ENCODE measurements at places on chromosomes 5 and 9.
A peak's percentile ranks its signal among the peaks of the same experiment; 100 is the strongest.

- no peak for DNase-seq
Observed at GRCh38 chr9:131397100-131397790, 3.4 kb downstream of the PRRC2B start.

GRCh38 chr9:80883826-80884579 lies 805.3 kb downstream of the TLE1 start:
- no peak for DNase-seq

GRCh38 chr9:74838351-74838750 lies 49.4 kb downstream of the TRPM6 start:
- DNase-seq = no peak

- DNase-seq = no peak
Observed at GRCh38 chr5:80884929-80885328, 75.2 kb upstream of the RASGRF2 start.

DNA sequence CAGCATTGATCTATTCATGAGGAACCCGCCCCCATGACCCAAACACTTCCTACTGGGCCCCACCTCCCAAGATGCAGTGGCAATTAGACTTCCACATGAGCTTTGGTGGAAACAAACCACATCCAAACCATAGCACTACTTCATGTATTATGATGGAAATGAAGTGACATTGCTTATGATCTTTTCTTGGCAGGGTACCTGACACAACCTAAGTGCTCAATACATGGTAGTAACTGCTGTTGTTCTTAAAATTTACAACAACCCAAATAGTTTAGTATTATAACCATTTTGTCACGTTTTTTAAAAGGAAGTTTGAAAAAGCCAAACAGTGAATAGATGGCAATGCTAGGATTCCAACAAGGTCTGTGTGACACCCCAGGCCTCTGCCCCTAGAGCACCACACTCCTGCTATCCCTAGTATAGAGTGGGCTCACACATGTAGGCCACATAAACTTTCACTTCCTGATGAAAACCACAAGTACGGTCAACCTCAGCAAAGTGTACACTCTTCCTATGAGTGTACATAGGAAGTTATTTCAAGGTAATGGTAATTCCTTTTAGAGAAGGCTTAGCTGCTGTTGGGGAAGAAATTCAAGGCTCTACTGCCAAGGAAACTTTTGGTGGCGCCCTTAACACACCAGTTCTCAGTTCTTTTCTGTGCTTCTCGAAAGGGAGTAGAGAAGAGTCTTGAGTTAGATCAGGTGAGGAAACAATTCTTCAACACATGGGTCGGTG lies 97.6 kb downstream of the ARSB start:
- DNase-seq = no peak

DNA sequence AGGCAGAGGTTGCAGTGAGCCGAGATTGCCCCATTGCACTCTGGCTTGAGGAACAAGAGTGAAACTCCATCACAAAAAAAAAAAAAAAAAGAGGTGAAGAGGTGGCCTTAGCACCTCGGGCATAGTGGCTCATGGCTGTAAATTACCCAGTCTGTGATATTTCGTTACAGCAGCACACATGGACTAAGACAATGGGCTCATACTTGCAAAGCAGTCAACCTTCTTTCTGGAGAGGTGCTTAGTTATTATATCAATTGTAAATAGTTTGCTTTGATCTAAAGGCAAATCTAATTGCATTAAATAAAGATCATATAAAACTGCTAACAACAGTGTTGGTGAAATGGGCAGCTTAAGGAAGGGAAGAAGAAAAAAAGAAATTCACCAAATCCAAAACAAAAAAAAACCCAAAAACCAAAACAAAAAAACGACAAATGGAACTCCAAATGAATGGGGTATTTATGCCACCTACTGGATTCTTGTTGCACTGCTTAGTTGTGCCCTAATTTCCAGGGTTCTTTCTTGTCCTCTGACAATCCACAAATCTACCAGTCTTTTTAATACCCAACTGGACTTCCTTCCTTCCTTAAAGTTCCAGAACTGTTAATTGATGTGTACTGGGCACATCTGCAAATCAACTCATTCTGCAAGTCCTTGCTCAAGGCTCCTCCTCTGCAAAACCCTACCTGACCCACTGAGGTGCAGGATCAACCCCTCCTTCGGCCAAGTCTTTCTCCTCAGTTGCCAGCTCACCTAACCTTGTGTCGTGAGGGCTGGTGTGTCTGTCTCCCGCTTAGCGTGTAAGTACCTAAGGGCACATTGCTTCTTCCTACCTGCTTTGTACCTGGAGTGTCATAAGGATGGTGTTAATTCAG lies 35.0 kb upstream of the DMRT1 start:
- no peak for DNase-seq

DNA sequence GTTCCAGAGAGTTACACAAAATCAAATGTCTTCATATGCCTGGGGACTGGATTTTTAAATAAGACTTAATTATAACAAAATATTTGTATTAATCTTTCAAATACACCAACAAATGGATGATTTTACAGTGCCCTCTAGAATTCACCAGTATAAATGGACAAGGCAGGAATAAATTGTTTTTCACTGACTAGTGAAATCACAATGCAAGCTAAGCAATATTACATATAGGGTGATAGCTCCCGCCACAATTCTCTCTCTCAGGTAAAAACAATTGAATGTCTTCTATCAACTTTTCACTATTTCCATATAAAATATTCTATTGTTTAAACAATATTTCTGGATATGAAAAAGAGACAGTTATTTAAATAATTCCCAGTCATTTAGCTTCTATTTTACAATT lies 8.0 kb upstream of the CCDC112 start:
- DNase-seq = no peak

GRCh38 chr5:24788829-24789514 lies 144.2 kb upstream of the CDH10 start:
- DNase-seq = no peak

GRCh38 chr5:112640546-112640945 lies 97.1 kb upstream of the APC start:
- no peak for DNase-seq

GRCh38 chr5:140182075-140182711 lies 7.2 kb downstream of the CYSTM1 start:
- no peak for DNase-seq

GRCh38 chr9:135192686-135193085 lies 105.2 kb downstream of the OLFM1 start:
- DNase-seq = no peak

- no peak for DNase-seq
Observed at GRCh38 chr5:35876922-35877321, 20.2 kb downstream of the IL7R start.

DNA sequence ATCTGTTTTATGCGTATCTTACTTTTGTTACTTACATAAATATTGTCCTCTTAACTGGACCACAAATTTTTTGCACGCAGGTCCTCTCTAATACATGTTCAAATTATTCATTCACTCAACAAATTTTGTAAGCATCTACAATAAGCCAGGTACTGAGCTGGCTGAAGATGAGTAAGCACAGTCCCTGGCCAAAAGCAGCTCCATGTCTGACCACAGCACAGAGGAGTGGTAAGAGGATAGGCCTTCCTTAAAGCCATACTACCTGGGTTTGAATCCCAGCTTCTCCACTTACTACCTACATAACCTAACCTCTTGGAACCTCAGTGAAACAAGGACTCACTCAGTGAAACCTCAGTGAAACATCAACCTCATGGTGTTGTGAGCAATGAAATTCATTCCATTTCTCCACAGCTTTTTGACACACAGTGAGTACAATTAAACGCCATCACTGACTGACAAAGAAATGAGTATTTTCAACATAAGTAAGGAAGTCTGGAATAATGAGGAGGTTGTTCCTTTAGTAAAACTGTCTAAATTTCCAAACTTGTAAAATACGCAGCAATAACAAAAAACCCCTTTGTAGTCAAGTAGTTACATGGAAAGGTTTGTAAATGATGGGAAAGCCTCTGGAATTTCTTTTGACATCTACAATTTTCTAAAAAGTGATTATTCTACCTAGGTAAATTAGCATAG lies 15.0 kb downstream of the PTAR1 start:
- no peak for DNase-seq

GRCh38 chr5:160197341-160198144 lies 31.8 kb upstream of the FABP6 start:
- no peak for DNase-seq

GRCh38 chr9:23467276-23467675 lies 358.8 kb downstream of the ELAVL2 start:
- DNase-seq = no peak

- no peak for DNase-seq
Observed at GRCh38 chr9:84669288-84670137, at the start of gene NTRK2. NTRK2 (plus strand) TSS chr9:84669729; CDS start chr9:84670749, 1,020 bp downstream.

- peak; percentile 82 for DNase-seq
Observed at GRCh38 chr5:42912184-42912798, 100.6 kb upstream of the SELENOP start.

DNA sequence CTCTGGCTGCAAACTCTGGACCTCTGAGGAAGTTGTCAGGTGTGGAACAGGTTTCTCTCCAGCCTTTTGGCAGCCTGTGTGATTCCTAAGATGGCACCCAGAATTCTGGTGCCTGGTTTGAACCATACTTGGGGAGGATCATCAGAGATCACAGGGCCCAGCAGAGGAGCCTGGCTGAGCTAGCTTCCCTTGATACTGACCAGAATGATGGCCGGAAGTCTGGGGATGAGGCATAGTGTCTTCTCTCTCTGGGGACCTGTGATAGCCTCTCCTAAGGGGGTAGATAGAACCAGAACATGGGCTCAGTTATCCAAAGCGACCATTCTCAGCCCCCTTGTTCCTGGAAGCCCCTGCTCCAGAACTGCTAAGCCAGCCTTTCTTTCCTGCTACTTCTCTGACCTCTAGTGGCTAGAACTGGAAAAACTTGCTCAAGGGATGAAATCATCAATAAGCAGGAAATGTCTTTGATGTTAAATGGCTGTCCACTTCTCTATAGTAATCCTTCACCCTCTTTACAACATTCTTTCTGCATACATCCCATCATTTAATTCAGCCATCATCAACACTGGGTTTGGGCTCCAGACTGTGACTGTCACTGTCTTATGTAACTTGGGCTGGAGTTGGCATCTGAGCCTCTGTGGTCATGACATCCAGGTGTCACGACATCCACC lies 55.1 kb downstream of the C9orf152 start:
- DNase-seq = peak; percentile 22

DNA sequence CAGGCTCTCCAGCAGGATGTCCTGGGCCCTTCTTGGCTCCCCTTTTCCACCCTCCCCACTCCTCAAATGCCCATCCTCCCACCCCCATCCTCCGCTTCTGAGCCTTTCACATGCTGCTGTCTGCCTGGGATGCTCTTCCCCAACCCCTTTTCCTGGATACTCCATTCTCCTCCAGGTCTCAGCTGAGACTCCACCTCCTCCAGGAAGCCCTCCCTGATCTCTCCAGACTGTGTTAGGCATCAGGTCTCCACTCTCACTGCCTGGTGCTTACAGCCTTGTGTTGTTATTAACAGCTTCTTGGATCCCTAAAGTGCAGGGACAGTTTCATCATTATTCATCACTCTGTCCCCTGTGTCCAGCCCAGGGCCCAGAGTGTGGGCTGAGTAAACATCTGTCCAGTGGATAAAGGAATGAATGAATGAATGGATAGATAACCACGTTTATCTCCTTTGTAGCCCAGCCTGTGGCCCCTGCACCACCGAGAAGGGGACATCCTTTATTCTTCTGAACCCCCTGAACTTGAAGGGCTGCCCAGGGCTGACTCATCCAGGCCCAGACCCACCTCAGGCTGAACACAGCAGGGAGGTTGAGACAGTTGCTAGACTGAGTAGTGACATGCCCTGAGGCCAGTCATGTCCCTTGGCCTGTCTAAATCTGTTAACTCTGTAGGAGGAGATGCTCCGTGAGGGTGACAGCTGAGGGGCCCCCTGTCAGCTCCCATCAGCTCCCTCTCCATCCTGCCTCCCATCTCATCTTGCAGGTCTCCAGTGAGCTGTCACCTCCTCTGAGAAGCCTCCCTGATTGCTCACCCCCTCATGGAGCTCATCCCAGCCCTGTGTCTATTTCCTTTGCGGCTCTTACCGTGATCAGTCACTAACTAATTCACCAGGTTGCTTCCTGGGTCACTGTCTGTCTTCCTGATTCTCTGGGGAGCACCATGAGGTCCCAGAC lies 14.6 kb upstream of the LAMC3 start:
- no peak for DNase-seq

- no peak for DNase-seq
Observed at GRCh38 chr5:152501294-152501693, 96.2 kb upstream of the NMUR2 start.

DNA sequence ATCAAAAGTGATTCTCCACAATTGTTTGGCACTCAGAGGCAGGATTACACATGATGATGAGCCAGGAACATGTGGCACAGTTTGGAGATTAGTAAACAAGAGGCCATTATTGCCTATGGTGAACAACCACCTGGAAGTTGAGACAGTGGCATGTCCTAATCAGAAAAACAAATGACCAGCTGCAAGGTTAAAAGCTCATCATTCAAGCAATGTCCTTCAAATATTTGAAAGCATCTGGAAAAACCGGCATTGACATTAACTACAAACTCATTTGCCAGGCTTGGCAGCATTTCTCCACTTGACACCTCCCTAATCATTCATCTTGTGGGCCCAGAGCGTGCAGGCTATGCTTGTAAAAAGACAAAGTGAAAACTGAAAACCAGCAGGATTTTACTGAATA lies 80.6 kb upstream of the MEGF10 start:
- peak; percentile 17 for DNase-seq

DNA sequence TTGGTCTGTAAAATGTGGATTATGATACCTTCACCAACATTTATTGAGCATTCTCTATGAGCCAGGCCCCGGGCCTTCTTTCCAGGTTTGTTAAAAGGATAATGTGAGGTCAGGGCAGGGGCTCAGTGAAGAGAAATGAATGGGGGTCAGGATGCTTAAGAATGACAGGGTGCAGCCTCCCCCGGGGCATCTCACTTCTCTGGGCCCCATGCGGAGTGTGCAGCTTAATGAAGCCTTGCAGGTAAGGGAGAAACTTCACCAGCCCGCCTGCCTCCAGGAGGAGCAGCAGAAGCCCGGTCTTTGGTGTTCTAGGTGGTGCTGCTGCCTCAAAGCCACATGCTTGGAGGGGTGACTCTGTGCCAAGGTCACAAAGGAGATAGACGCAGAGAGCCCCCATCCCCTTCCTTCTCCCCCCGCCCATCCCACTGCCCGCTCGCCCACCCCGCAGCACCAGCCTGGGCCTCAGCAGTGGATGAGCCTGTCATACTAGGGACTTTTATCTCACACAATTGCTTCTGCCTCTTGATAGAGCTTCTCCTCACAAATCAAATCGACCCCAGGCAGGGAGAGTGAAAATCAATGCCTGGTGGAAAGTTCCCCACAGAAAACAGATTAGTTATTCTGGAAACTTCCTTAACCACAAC lies 244.8 kb downstream of the PBX3 start:
- DNase-seq = no peak
